ENCODE measurements at places on chromosomes 11 and 22. TPM values are rescaled to one million over a fixed set of nuclear protein-coding genes. Genes with fewer than 3 reads are reported as not detected.
A peak's percentile ranks its signal among the peaks of the same experiment; 100 is the strongest.

OR6T1 gene
- not detected for total RNA-seq

ARHGAP1 gene
- 114 TPM for total RNA-seq

KRTAP5-8 gene
- total RNA-seq: not detected

HIC2 gene
- 7.7 TPM for total RNA-seq

NADSYN1 gene
- total RNA-seq: 41.8 TPM

F2 gene
- not detected for total RNA-seq

C22orf23 gene
- total RNA-seq: 0.40 TPM

DNA sequence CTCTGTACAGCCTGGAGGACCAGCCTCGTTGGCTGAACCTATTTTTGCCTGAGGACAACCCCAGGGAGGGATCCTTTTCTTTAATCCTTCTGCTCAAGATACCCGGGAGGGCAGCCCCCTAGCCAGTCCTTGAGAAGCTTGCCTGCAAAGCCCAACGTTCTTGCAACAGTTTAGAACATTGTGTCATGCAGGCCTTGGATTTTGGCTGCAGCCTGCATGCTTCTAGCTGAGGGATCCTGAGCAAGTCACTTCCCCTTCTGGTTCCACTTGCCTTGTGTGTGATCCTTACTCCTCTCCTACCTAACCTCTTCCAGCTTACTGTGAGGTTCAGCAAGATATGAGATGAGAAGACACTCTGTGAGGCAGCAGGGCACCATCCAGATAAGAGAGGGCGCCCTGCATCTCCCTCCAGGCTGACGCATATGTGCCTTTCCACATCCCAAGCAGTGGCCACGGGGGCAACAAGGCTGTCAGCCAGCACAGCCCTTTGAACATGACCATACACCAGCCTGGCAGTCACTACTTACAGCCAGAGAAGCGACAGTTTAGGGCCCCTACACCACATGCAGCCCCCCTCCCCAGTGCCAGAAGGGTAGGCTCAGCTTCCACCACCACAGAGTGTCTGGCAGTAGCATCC is 76.1 kb downstream of the C11orf58 start:
- H3K36me3 ChIP-seq: no peaks in the 10 kb centered on the region
- DNase-seq: no peak
- H3K4me1 ChIP-seq: no peaks in the 10 kb centered on the region
- no peak overlapping the region for H3K4me3 ChIP-seq

GRCh38 chr11:96925862-96926261 is 536.0 kb downstream of the JRKL start:
- H3K27me3 ChIP-seq: no peaks in the 10 kb centered on the region
- no peaks in the 10 kb centered on the region for H3K36me3 ChIP-seq
- no peak overlapping the region for H3K4me3 ChIP-seq
- no peak overlapping the region for H3K27ac ChIP-seq
- H3K4me1 ChIP-seq: no peaks in the 10 kb centered on the region
- DNase-seq: no peak

DNA sequence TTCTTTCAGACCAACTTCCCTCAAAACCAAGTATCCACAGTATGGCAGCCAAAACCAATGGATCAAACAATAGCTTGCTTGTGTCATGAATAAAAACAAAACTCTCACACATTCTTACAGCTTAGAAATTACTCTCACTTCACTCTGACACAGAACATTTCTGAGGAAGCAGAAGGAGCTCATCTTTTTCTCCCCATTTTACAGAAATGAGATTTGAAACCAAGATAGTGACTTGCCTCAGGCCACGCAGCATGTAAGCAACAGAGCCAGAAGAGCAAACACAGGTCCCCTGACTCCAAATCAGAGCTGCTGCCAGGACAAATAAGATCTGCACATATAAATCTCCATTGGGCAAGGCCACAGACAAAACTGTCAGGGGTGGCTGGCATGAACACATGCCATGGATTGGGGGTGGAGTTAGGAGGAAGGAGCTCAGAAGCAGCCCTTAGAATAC is 64.8 kb downstream of the RAB30 start:
- no peak overlapping the region for H3K27ac ChIP-seq
- H3K4me3 ChIP-seq: no peak overlapping the region
- no peaks in the 10 kb centered on the region for H3K36me3 ChIP-seq
- no peaks in the 10 kb centered on the region for H3K27me3 ChIP-seq
- H3K4me1 ChIP-seq: no peaks in the 10 kb centered on the region

- no peaks in the 10 kb centered on the region for H3K4me1 ChIP-seq
- no peak for DNase-seq
- no peak overlapping the region for H3K27ac ChIP-seq
- H3K4me3 ChIP-seq: no peak overlapping the region
- H3K27me3 ChIP-seq: no peaks in the 10 kb centered on the region
Observed at GRCh38 chr22:27724157-27724556, 77.4 kb downstream of the MN1 start.

DNA sequence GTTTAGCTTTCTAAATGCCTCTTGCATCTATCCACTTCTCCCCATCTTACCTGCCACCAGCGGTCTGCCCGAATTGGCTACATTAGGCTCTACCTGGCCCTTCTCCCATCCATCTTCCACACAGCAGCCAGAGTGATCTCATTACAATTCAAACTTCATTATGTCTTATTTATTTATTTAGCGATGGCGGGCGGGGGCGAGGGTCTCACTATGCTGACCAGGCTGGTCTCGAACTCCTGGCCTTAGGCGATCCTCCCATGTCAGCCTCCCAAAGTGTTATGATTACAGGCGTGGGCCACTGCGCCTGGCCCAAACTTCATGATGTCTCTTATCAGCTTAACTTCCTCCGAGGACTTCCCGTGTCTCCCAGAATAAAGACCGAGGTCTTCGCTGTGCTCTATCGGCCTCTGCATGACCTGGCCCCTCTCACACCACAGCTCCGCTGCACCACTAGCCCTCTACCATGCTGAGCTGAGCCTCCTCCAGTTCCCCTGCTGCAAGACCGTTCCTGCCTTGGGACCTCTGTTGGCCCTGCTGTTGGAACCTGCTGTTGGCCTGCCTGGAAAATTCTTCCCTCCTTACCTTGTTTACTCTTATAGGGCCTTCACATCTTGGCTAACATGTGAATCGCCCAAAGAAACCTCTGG is 870 bp upstream of the CTTN start:
- H3K4me3 ChIP-seq: peak overlapping the region; percentile 63
- DNase-seq: no peak
- peak overlapping the region; percentile 87 for H3K27ac ChIP-seq
- no peaks in the 10 kb centered on the region for H3K27me3 ChIP-seq
- H3K4me1 ChIP-seq: no peaks in the 10 kb centered on the region
- no peaks in the 10 kb centered on the region for H3K36me3 ChIP-seq

GRCh38 chr11:30488304-30488998 is 97.7 kb downstream of the MPPED2 start:
- peak overlapping the region; percentile 28 for H3K27ac ChIP-seq
- H3K4me1 ChIP-seq: no peaks in the 10 kb centered on the region
- H3K36me3 ChIP-seq: no peaks in the 10 kb centered on the region
- no peaks in the 10 kb centered on the region for H3K27me3 ChIP-seq
- H3K4me3 ChIP-seq: no peak overlapping the region

- no peak overlapping the region for H3K27ac ChIP-seq
- no peaks in the 10 kb centered on the region for H3K36me3 ChIP-seq
- no peaks in the 10 kb centered on the region for H3K27me3 ChIP-seq
- DNase-seq: peak; percentile 13
- no peak overlapping the region for H3K4me3 ChIP-seq
- H3K4me1 ChIP-seq: peaks cover 5% of the 10 kb centered on the region
Observed at GRCh38 chr11:67632982-67633755, 3.4 kb upstream of the NUDT8 start.

GRCh38 chr22:46678785-46679700 is 58.9 kb downstream of the GRAMD4 start:
- DNase-seq: no peak
- H3K27me3 ChIP-seq: no peaks in the 10 kb centered on the region
- H3K36me3 ChIP-seq: no peaks in the 10 kb centered on the region
- H3K4me1 ChIP-seq: no peaks in the 10 kb centered on the region
- no peak overlapping the region for H3K27ac ChIP-seq
- no peak overlapping the region for H3K4me3 ChIP-seq

GRCh38 chr11:132099692-132100091 is 729.3 kb downstream of the NTM start:
- no peaks in the 10 kb centered on the region for H3K36me3 ChIP-seq
- DNase-seq: no peak
- no peak overlapping the region for H3K4me3 ChIP-seq
- H3K4me1 ChIP-seq: no peaks in the 10 kb centered on the region
- no peak overlapping the region for H3K27ac ChIP-seq

DNA sequence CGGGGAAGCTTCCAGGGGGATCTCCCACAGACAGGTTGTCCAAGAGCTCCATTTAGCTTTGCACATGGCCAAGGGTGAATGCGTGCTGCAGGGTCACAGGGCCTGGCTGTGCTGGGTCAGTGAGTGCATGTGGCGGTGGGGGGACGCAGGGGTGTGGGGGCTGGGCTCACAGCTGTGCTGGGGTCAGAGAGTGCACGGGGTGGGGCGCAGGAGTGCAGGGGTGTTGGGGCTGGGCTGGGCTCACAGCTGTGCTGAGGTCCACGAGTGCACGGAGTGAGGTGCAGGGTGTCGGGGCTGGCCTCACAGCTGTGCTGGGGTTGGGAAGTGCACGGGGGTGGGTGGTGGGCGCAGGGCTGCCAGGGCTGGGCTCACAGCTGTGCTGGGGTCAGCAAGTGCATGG is 557.7 kb downstream of the BRD1 start:
- H3K27me3 ChIP-seq: no peaks in the 10 kb centered on the region
- H3K4me3 ChIP-seq: no peak overlapping the region
- H3K27ac ChIP-seq: no peak overlapping the region
- H3K4me1 ChIP-seq: no peaks in the 10 kb centered on the region

- no peaks in the 10 kb centered on the region for H3K27me3 ChIP-seq
- peak overlapping the region; percentile 96 for H3K4me3 ChIP-seq
- peak overlapping the region; percentile 93 for H3K27ac ChIP-seq
- no peaks in the 10 kb centered on the region for H3K4me1 ChIP-seq
Observed at GRCh38 chr11:76783896-76784813, 999 bp downstream of the TSKU start.

GRCh38 chr11:116166573-116167465 is 606.0 kb downstream of the BUD13 start:
- DNase-seq: no peak
- no peaks in the 10 kb centered on the region for H3K27me3 ChIP-seq
- no peaks in the 10 kb centered on the region for H3K4me1 ChIP-seq
- no peaks in the 10 kb centered on the region for H3K36me3 ChIP-seq
- no peak overlapping the region for H3K4me3 ChIP-seq

DNA sequence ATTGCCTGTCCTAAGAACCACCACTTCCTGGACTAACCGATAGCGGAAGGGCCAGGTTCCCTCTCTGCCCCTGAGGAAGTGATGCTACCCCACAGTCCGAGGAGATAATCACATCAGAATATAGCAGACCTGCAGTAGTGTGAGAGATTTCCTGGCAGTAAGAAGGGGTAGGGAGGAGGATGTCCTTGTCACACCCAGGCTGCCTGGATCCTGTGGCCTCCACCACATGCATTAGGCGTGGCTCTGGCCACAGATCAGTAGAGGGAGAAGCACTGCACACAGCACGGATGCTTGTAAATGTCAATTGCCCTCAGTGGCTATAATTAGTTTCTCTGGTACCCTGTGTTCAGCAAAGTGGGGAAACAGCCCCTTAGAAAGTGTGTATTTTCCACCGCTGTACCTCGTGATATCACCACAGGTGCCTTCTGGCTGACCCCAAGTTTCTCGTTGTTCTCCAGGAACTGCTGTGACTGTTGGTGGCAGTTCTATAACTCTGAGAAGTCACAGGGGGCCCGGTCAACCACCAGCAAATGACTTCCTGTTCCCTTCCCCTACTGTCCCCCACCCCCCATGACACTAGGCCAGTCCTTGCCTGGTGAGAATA is 61.8 kb downstream of the UBASH3B start:
- H3K36me3 ChIP-seq: no peaks in the 10 kb centered on the region
- H3K4me1 ChIP-seq: no peaks in the 10 kb centered on the region
- no peak overlapping the region for H3K4me3 ChIP-seq
- no peak for DNase-seq

GRCh38 chr22:44710474-44711240 is 8.7 kb downstream of the PRR5 start:
- H3K27ac ChIP-seq: no peak overlapping the region
- no peak overlapping the region for H3K4me3 ChIP-seq
- no peaks in the 10 kb centered on the region for H3K4me1 ChIP-seq

DNA sequence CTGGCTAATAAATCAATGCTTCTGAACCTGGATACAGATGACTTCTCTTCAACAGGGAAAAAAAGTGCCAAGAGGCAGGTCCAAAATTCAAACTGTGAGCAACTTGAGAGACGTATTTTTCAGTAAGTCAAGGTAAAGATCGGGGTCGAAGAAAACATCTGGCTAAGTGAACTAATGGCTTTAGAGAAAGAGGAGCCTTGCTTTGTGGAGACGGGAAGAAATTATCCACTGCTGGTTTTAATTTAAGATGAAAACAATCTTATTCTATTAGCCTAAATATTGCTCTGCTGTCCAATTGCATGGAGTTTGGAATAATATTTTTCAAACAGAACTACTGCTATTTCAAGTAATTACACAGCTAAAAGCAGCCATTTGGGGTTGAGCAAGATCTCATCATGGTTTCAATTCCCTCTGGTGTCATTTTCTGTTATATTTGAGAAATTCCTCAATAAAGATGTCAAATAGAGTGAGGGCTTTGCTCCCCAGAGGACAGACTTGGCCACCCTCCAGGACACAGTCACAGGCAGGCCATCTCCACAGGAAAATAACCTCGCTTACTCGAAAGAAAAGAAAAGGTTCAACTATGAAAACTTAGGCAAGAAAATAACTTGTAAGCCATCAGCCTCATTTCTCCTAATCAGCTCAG is 29.8 kb downstream of the SCUBE1 start:
- H3K4me3 ChIP-seq: no peak overlapping the region
- no peaks in the 10 kb centered on the region for H3K4me1 ChIP-seq
- peak overlapping the region; percentile 44 for H3K27ac ChIP-seq
- peak; percentile 85 for DNase-seq

DNA sequence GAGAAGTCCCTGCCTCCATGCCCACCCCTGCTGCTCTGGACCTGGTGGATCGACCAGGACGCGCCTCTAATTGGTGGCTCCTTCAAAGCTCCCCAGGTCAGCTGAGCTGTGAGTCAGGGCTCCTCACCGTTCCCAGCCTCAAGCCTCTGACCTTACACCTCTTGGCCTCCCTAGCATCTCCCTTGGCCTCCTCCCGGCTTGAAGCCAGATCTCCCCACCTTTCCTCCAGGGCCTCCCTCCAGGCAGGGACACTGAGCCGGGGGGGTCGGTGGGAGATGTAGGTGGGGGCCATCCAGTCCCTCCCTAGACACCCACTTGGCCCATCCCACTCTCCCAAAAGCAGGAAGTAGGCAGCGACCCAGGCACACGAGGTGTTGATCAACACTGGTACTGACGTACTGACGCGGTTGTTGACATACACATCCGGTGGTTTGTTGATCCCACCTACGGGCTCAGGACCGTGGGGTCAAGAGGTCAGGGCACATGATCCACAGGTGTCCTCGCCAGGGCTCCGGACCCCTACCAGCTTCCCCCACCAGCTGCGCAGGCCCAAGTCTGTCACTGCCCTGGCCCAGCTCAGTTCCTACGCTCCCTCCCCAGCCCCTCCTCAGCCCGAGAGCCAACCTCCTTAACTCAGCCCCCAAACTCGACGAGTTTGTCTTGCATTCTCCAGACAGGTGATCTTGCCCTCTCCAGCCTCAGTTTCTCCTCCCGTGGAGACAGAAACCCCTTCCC is 802 bp downstream of the ATG2A start:
- no peaks in the 10 kb centered on the region for H3K4me1 ChIP-seq
- H3K27ac ChIP-seq: peak overlapping the region; percentile 87
- no peaks in the 10 kb centered on the region for H3K36me3 ChIP-seq
- no peaks in the 10 kb centered on the region for H3K27me3 ChIP-seq

- H3K27me3 ChIP-seq: no peaks in the 10 kb centered on the region
- H3K4me1 ChIP-seq: no peaks in the 10 kb centered on the region
- DNase-seq: no peak
- no peaks in the 10 kb centered on the region for H3K36me3 ChIP-seq
- H3K27ac ChIP-seq: no peak overlapping the region
Observed at GRCh38 chr11:126312961-126313360, 9.1 kb downstream of the DCPS start.

Data from uterus (tissue), 4 donors.